ENCODE measurements at places on chromosomes 11 and 22.

GRCh38 chr22:36387709-36387958 lies 133 bp downstream of the MYH9 start:
- no peak for DNase-seq

DNA sequence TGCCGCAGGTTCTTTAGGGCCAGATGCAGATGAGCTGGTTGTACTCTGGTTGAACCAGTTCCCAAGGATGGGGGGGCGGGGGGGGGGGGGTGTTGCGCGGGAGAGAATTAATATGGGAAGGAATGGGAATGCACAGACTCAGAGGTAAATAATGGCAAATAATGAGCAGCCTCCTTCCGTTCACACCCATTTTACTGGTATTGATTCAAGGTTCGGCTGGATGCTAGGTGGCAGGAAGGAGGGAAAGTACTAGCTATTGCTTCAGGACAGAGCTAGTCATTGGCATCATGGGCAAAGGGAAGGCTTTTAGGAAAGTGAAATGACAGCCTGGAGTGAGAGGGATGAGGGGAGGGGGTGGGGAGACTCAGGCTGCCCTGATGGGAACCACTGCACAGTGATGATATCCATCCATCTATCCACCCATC lies at the start of gene VSTM5:
VSTM5 (minus strand) TSS at position 25 of the 425 bp plus-strand sequence. CDS start 116 bp downstream, outside the sequence.
- DNase-seq: no peak

DNA sequence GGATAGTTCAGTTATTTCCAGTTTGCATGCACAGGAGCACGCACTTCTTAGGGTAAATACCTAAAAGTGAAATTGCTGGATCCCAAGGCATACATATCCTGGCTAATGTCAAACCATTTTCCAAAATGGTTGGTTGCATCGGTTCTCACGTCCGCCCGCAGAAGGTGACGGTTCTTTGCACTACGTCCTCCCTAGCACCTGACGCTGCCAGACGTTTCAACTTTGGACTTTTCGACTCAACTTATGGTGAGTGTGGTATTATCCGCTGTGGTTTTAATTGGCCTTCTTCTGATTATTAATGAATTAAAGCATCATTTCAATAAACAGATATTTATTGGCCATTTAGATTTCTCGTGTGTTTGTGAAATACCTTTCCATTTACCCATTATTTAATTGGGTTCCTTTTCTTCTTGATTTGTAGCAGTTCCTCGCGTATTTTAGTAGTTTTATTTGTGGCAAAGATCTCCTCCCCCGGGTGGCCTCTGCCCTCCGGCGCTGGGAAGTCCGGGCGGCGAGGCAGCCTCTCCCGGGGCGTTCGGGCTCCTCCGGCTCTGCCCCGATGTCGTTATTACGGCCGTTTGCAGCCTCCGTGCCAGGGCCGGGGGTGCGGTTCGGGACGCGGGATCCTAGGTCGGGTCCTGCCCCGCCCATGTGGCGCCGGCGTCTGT lies at the start of gene JHY:
JHY (plus strand) TSS at position 571 of the 668 bp plus-strand sequence. CDS start 3,091 bp downstream, outside the sequence.
- DNase-seq: no peak

GRCh38 chr11:13831696-13832095 lies 130.8 kb upstream of the SPON1 start:
- no peak for DNase-seq

GRCh38 chr22:18024276-18024939 lies at the start of gene MICAL3:
Gene MICAL3 (minus strand): TSS chr22:18024561. CDS start chr22:17906812, 117,749 bp downstream.
- DNase-seq: no peak

DNA sequence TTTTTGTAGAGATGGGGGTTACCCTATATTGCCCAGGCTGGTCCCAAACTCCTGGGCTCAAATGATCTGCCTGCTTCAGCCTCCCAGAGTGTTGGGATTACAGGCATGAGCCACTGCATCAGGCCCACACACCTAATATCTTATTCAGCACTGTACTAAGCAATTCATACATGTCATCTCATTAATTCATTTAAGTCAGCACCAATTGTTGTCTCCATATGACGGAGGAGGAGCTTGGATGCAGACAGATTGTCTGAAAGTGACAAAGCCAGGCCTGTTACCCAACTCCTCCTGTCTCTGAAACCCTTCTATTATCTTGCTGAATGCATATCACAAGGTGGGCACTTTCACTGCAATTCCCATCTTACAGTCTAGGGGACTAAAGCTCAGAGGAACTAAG lies 57.5 kb upstream of the ALX4 start:
- no peak for DNase-seq

DNA sequence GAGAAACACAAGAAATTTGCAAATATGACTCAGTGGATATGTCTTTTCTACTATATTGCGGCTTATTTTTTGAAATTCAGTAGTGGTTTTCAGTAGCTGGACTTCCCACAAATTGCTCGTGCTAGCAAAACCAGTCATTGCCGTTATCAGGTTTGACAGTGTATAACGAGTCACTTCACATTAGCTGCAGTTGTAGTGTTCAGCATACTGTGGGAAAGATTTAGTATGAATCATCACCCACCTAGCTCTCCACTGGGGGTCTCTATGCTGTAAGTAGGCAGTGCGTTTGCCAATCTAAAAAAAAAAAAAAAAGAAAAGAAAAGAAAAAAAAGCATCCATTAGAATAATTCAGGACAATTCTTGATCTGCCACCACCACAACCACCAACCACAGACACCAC lies 1318.9 kb downstream of the LRRC4C start:
- no peak for DNase-seq

All from esophagus squamous epithelium (tissue), 5 donors.